ENCODE measurements at places on chromosomes 3 and 15. TPM values are rescaled to one million over a fixed set of nuclear protein-coding genes. Genes with fewer than 3 reads are reported as not detected.
A peak's percentile ranks its signal among the peaks of the same experiment; 100 is the strongest.

DNA sequence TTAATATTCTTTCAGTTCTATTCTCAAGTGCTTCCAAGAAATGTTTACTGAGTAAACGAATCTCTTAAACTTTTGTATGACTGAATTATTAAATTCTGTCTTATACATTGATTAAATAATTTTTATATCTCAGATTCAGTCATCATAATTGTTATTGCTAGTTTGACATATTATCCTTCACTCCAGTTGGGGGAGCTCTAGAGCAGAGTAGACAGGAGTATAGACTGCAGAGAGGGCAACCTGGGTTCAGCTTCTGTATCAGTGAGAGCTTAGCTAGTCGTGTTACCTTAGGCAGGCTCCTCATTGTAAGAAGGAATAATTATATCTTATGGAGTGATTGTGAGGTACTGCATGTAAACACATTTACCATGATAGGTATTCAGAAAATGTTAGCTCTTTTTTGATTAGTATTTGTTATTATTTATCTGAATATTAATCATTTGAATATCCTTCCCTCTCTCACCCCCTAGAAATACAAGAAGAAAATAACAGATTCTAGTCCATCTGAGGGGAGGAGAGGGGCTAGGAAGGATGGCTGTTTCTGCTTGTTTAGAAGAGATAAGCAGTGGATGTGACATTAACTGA is 31.0 kb upstream of the ZCWPW2 start:
- peaks cover 28% of the 10 kb centered on the region for H3K36me3 ChIP-seq
- H3K27me3 ChIP-seq = no peaks in the 10 kb centered on the region
- DNase-seq = no peak

DNA sequence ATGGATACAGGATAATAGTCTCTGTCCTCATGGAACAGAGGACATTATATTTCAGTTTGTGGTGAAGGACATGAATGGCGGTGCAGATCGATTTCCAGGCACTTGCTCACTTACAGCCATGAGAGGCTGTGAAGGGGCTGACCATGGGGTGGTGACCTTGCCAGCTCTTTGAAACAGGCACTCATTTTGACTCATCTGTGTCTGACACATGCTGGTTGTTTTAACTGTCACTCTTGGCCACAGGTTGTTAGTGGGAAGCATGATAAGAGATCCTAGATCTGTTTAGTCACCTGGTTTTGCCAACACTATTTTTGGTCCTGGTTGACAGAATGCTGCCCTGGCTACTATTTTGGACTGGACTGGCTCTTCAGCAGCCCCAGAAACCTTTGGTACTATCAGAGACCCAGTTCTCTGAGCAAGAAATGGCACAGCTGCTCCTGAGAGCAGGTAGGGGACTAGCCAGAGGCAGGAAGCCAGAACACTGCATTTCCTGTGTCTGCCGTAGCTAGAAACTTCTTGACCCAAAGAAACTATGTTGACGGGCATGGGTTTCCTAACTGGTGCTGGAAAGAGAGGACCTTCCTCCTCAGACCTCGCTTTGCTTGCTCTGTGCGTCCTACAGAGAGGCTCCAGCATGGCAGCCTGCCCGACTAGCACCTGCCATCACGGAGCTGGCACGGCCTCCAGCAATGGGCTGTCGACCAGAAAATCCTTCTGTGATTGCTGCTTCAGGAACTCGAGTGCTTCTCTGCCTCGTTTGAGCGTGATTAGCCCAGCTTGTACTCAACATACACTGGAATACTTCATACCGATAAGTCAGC is 6.3 kb downstream of the PXYLP1 start:
- no peak overlapping the region for H3K4me3 ChIP-seq
- peaks cover 14% of the 10 kb centered on the region for H3K4me1 ChIP-seq

DNA sequence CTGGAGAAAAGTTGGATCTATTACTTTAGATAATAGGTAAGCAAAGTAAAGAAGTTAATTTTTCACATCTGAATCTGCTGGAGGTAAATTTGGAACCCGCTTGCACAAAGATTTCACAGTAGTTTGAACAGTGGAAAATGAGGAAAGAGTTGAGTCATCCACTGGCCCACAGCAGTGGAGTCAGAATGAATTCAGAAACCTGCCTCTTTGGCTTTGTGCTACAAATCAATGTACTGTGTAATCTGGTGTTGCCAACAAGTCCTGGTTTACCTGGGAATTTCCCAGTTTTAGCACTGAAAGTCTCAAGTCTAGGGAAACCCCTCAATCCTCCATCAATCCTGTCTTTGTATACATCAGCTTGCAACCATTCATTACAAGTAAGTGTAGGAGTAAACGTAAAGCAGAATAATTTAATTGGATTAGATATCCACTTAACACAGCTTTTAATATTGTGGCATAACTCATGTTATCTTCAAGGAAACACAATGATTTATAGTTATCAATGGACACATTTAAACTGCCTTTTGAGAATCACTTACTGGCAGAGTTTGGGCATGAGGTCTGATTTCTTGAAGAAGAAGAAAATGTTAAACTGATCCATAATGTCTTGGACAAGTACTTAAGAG is 100.6 kb downstream of the DCLK3 start:
- H3K27me3 ChIP-seq = no peaks in the 10 kb centered on the region
- no peak for DNase-seq
- no peaks in the 10 kb centered on the region for H3K4me1 ChIP-seq
- H3K4me3 ChIP-seq = no peak overlapping the region

GRCh38 chr3:5296362-5296761 is 108.9 kb downstream of the EDEM1 start:
- no peak overlapping the region for H3K4me3 ChIP-seq
- no peaks in the 10 kb centered on the region for H3K27me3 ChIP-seq
- DNase-seq = no peak
- no peak overlapping the region for H3K27ac ChIP-seq
- no peaks in the 10 kb centered on the region for H3K4me1 ChIP-seq

DNA sequence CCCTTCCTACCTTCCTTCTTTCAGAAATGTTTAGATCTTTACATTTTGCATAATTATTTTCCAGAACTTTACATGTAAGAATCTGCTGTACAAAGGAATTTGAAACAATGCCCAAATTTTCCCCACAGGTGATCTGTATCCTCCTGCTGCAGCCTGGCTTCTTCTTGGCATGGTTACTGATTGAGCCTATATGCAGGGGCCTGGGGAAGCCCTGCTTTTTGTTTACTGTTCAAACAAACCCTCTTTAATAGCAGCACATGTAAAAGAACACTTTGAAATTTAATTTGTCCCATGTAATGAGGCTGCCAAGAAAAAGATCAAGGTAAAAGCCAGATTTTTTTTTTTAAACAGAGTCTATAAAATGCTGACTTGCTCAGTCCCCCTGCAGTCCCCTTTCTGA is 432.2 kb downstream of the TUSC7 start:
- no peak overlapping the region for H3K27ac ChIP-seq
- H3K4me3 ChIP-seq = no peak overlapping the region
- no peaks in the 10 kb centered on the region for H3K27me3 ChIP-seq
- peaks cover 6% of the 10 kb centered on the region for H3K4me1 ChIP-seq

- no peak overlapping the region for H3K4me3 ChIP-seq
- peaks cover 6% of the 10 kb centered on the region for H3K4me1 ChIP-seq
- H3K27ac ChIP-seq = no peak overlapping the region
- no peaks in the 10 kb centered on the region for H3K36me3 ChIP-seq
- no peaks in the 10 kb centered on the region for H3K27me3 ChIP-seq
Measured at GRCh38 chr3:72081471-72082185, 296.7 kb upstream of the PROK2 start.

GRCh38 chr15:77548589-77549557 is 83.8 kb downstream of the LINGO1 start:
- H3K27me3 ChIP-seq = no peaks in the 10 kb centered on the region
- H3K36me3 ChIP-seq = no peaks in the 10 kb centered on the region
- H3K4me1 ChIP-seq = peaks cover 16% of the 10 kb centered on the region

DNA sequence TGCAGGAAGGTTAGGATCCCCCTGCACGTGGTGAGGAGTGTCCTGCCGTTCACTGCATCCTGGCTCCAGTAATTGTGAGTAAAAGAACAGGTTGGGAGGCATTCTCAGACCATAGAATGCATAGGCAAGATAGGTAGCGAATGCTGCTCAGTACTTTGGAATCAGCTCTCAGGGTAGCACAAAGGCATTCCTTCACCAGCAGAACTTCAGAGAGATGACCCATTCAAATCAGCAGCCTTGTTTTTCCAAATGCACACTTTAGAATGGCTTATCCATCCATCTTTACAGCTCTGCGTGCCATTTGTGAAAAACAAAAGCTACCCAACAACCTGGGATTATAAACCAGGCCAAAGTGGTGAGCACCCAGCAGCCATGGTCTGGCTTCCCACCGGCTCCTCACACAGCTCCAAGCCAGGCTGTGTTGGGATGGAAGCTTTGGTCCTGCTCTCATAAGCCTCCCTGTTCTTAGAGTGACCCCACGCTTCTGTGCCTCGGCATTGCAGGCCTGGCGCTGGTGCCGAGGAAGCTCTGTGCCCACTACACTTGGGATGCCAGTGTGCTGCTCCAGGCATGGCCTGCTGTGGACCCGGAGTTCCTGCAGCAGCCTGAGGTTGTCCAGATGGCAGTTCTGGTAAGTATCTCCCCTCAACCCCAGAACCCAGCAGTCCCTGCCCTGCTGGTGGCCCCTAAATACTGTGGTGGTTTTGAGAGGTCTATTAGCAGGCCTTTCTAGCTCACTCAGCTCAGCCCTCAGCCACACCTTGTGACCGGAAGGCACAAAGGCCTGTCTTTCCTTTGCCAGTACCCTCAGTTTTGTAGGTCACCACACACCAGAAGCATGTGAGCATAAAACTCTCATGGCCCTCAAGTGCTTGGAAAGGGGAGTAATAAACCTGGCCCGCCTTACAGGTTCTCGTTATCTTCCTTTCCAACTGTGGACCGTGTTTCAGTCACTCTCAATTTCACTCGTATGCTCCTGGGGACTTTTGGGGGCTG is 52.9 kb upstream of the LIMD1 start:
- H3K4me1 ChIP-seq = peaks cover under 1% of the 10 kb centered on the region
- DNase-seq = no peak
- H3K27me3 ChIP-seq = no peaks in the 10 kb centered on the region
- no peak overlapping the region for H3K27ac ChIP-seq
- H3K4me3 ChIP-seq = no peak overlapping the region
- no peaks in the 10 kb centered on the region for H3K36me3 ChIP-seq

- no peaks in the 10 kb centered on the region for H3K4me1 ChIP-seq
- H3K4me3 ChIP-seq = no peak overlapping the region
- H3K36me3 ChIP-seq = no peaks in the 10 kb centered on the region
Measured at GRCh38 chr3:25142609-25143355, 285.3 kb upstream of the RARB start.

DNA sequence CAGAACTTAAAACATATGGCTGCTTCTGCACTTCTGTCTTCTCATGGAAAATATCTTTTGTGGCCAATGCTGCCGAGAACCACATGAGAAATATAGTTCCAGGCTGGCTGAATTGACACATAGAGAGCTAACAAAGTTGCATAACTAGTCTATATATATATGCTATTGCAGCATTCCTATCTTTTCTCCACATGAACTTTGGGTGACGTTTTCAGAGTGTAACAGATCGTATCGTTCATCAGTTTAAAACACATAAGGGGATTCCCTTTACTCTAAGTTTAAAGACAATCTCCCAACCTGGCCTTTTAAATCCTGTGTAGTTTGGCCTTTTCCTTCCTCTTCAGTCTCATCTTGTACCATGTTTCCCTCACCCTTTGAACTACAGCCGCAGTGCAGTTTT is 394.2 kb upstream of the CBLB start:
- H3K27ac ChIP-seq = no peak overlapping the region
- DNase-seq = no peak
- H3K4me1 ChIP-seq = no peaks in the 10 kb centered on the region
- no peak overlapping the region for H3K4me3 ChIP-seq
- no peaks in the 10 kb centered on the region for H3K27me3 ChIP-seq

DNA sequence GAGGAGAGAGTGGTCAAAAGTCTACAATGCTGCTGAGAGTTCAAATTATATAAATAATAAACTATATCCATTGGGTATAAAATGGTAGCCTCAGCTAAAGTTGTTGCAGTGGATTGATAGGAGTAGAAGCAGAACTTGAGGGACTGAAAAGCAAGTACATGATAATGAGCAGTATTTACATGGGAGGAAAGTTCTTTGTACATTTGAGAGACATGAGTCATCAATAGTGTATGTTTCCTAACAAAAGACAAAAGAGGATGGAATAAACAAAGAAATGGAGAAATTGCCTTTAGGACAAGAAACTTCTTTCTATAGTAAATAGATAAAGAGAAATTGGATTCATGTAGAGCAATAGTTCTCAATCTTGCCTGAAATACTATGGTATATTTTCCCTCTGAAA is 110.0 kb upstream of the PLSCR5 start:
- H3K27me3 ChIP-seq = no peaks in the 10 kb centered on the region
- no peaks in the 10 kb centered on the region for H3K36me3 ChIP-seq
- no peaks in the 10 kb centered on the region for H3K4me1 ChIP-seq
- no peak for DNase-seq
- H3K27ac ChIP-seq = no peak overlapping the region

DNA sequence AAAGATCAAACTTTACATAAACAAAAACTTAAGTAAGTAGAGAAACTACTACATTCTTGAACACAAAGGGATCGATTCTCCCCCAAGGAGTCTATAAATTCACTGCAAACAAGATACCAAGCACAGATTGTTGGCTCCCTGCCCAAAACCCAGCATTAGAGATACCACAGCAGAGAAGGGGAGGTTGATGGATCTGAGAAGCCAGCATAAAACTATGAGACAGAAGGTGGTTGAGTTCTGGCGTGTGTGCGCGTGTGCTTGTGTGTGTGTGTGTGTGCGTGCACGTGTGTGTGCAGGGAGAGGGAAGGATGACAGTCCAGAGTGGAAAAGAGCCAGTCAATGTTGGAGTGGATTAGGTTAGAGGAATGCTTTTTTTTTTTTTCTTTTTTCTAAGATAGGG is 143.2 kb upstream of the PRR20G start:
- H3K4me1 ChIP-seq = no peaks in the 10 kb centered on the region
- no peak overlapping the region for H3K4me3 ChIP-seq
- no peaks in the 10 kb centered on the region for H3K36me3 ChIP-seq
- DNase-seq = peak; percentile 52
- H3K27me3 ChIP-seq = peaks cover 16% of the 10 kb centered on the region

DNA sequence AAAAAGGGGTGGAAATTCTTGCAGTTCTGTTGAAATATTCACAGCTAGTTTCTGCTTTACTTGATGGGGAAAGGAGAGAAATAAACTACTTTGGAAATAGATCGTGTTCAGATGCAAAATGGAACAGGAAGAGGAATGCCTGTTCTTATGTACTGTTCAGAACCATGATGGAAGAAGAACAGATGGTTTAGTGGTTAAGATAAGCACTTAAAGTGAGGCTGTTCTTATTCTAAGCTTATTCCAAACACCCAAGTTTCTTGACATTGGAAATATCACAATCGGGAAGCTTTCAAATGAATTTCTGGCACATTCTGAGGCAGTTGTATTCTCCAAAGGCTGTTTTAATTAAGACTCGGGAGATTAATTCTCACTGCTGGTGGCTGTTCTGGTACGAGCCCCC is 228.5 kb downstream of the LSAMP start:
- no peaks in the 10 kb centered on the region for H3K4me1 ChIP-seq
- no peak for DNase-seq
- no peak overlapping the region for H3K4me3 ChIP-seq
- H3K36me3 ChIP-seq = no peaks in the 10 kb centered on the region

DNA sequence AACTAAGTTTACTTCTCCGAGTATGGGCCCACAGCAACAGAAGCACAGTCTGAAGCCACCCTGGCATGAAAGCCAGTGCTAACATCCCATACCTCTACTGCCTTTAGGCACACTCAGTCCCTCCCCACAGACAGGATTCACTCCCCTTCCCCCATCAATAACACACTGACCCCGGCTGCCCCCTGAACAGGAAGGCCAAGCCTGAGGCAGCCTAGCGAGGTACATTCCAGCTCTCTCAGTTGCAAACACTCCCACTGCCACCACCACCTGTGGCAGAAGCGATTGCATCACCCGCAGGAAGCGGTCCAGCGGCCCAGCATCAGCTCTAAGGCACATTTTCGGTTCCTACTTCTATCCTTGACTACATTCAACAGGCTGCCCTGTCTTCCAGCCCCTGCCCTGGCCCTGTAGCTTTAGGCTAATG is 7.0 kb upstream of the BMF start:
- no peaks in the 10 kb centered on the region for H3K4me1 ChIP-seq
- H3K4me3 ChIP-seq = no peak overlapping the region

The KCTD6 gene
- polyA plus RNA-seq = 5.9 TPM

The CHAC1 gene
- polyA plus RNA-seq = 5.7 TPM

Data from stomach (tissue), 19 donors.